GM23338 (cell line): ENCODE measurements at places on chromosomes 6 and 20.

DNA sequence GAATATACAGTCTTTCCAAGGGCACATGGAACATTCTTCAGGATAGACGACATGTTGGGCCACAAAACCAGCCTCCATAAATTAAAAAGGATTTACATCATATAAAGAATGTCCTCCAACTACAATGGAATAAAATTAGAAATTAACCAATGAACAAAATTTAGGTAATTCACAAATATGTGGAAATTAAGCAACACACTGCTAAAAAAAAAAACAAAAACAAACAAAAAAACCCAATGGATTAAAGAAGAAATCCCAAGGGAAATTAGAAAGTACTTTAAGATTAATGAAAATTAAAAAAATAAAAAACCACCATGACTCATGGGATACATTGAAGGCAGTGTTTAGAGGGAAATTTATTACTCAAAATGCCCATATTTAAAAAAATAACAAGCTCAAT lies 21.4 kb upstream of the NT5E start:
- no peaks in the 10 kb centered on the region for H3K27me3 ChIP-seq
- no peaks in the 10 kb centered on the region for H3K36me3 ChIP-seq
- H3K27ac ChIP-seq, result no peak overlapping the region
- H3K4me1 ChIP-seq, result no peaks in the 10 kb centered on the region
- no peak for DNase-seq

DNA sequence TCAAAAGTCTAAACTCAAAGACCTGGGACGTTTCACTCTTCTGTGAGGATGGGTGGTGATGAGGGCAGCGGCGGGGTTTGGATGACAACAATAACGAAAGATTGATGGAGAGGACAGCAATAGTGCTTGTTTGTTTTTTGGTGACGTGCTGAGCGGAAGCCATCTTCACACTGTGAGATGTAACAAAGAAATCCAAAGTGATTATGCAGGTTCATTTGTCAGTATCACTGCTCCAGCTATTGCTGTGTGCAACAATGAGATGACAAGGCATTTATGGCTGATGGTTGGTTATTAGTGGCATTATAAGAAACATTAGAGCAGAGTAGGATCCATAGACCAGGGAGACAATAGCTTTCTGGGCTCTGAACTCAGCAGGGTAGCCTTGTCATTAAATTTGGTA lies 306.7 kb downstream of the RNF144B start:
- no peaks in the 10 kb centered on the region for H3K36me3 ChIP-seq
- H3K27me3 ChIP-seq, result no peaks in the 10 kb centered on the region
- peaks cover 13% of the 10 kb centered on the region for H3K4me1 ChIP-seq
- no peak for DNase-seq
- no peak overlapping the region for H3K4me3 ChIP-seq

GRCh38 chr6:143583542-143584327 lies 72.2 kb upstream of the FUCA2 start:
- H3K27me3 ChIP-seq, result no peaks in the 10 kb centered on the region
- DNase-seq, result no peak
- H3K36me3 ChIP-seq, result no peaks in the 10 kb centered on the region
- H3K27ac ChIP-seq, result no peak overlapping the region

GRCh38 chr6:4883298-4883697 lies 107.1 kb downstream of the CDYL start:
- H3K4me1 ChIP-seq, result peaks cover 19% of the 10 kb centered on the region; the same call in 1 of the 2 replicates
- H3K4me3 ChIP-seq, result no peak overlapping the region
- H3K36me3 ChIP-seq, result no peaks in the 10 kb centered on the region
- DNase-seq, result no peak
- no peaks in the 10 kb centered on the region for H3K27me3 ChIP-seq

DNA sequence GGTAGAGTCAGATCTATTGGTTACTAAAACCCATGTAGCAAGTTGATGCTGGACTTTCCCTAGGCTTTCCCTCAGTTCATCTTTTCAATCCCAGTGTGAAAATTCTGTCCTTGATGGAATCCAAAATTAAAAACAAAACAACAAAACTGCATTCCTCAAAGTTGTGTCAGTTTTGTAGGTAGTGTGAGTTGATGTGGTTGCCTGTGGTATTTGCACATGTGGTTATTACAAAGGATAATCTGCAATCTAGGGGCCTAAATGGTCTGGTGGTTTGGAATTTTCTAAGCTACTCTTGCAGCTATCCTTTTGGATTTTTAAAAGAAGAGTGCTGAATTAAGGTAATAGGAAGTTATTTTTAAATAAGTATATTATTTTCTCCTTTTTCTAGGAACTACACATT lies 132.2 kb upstream of the SCGN start:
- H3K4me3 ChIP-seq, result no peak overlapping the region
- H3K36me3 ChIP-seq, result peaks cover 6% of the 10 kb centered on the region
- no peak overlapping the region for H3K27ac ChIP-seq
- no peaks in the 10 kb centered on the region for H3K4me1 ChIP-seq
- DNase-seq, result no peak

- no peak overlapping the region for H3K27ac ChIP-seq
- H3K27me3 ChIP-seq, result no peaks in the 10 kb centered on the region
- H3K4me3 ChIP-seq, result no peak overlapping the region
- peaks cover 4% of the 10 kb centered on the region; the same call in 1 of the 2 replicates for H3K4me1 ChIP-seq
- H3K36me3 ChIP-seq, result no peaks in the 10 kb centered on the region
These were observed 1090.0 kb downstream of the EPHA7 start for GRCh38 chr6:92329208-92329847.

GRCh38 chr20:35598899-35599775 lies 16.5 kb upstream of the SPAG4 start:
- H3K4me1 ChIP-seq, result no peaks in the 10 kb centered on the region
- peaks cover 46% of the 10 kb centered on the region for H3K27me3 ChIP-seq
- H3K27ac ChIP-seq, result no peak overlapping the region

GRCh38 chr6:128068119-128068479 lies 167.2 kb upstream of the THEMIS start:
- no peaks in the 10 kb centered on the region for H3K36me3 ChIP-seq
- H3K4me1 ChIP-seq, result peaks cover 26% of the 10 kb centered on the region
- no peak for DNase-seq
- no peaks in the 10 kb centered on the region for H3K27me3 ChIP-seq
- H3K4me3 ChIP-seq, result no peak overlapping the region

DNA sequence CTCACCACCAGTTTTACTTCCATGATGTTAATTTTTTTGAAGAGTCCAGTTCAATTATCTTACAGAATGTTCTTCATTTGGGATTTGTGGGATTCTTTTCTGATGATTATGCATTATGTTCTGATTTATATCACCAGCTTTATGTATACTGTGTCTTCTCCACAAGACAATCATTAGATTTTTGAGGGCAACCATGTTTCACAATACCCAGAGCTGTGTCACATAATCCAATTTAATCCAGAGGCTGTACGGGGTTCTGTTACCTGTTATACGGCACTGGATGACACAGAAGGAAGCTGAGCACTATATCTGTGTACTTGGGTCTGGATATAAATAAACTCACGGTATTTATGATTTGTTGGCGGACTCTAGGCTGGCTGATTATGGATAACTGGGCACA lies 41.6 kb upstream of the RPN2 start:
- no peaks in the 10 kb centered on the region for H3K27me3 ChIP-seq
- DNase-seq, result no peak
- no peak overlapping the region for H3K4me3 ChIP-seq
- H3K4me1 ChIP-seq, result no peaks in the 10 kb centered on the region
- H3K36me3 ChIP-seq, result no peaks in the 10 kb centered on the region

DNA sequence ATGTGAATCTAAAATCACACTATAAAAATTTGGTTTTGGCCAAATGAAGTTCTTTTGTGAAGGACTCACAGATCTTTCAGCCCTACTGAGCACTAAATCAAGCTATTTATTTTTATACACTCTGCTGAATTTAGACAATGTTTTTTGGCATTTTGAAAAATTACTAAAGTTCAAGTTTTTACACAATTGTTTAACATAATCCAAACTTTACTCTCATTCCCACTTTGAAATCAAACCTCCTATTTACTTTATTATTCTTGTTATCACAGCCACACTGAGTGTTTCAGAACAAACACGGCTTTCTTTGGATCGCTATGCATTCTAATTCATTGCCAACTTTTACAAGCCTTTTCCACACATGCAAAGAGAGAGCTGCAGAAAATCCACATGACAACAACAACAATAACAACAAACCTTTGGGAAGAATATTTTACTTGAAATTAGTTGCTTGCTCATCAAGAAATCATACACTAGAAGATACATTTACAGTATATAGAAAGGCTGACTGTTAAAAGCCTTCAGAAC lies 49.1 kb upstream of the TMEM30A start:
- peak overlapping the region; percentile 29 for H3K4me3 ChIP-seq
- H3K4me1 ChIP-seq, result peaks cover 44% of the 10 kb centered on the region
- no peak for DNase-seq
- no peaks in the 10 kb centered on the region for H3K36me3 ChIP-seq
- H3K27me3 ChIP-seq, result no peaks in the 10 kb centered on the region

- H3K36me3 ChIP-seq, result no peaks in the 10 kb centered on the region
- DNase-seq, result no peak
- H3K4me1 ChIP-seq, result no peaks in the 10 kb centered on the region
- H3K4me3 ChIP-seq, result no peak overlapping the region
These were observed 44.3 kb downstream of the ADGRB3 start for GRCh38 chr6:68679399-68679798.
